ENCODE measurements at places on chromosomes 1 and 21.

DNA sequence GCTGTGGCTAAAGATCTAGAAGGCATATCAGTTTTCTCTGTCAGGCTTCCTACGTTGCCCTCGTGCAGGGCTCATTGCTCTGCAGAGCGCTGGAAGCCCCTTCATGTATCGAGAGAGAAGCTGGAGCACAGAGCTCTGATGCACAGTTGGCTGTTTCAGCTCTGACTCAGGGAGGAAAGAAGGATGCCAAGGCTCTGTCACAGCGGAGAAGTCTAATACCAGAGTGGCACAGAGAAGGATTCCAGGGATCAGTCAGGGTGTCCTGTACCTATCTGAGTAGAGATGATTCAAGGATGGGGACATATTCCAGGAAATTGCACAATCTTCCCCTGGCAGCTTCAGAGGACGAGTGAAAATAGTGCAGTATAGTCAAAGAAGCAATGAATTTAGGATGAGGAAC lies 179.2 kb upstream of the FMN2 start:
- DNase-seq = no peak

DNA sequence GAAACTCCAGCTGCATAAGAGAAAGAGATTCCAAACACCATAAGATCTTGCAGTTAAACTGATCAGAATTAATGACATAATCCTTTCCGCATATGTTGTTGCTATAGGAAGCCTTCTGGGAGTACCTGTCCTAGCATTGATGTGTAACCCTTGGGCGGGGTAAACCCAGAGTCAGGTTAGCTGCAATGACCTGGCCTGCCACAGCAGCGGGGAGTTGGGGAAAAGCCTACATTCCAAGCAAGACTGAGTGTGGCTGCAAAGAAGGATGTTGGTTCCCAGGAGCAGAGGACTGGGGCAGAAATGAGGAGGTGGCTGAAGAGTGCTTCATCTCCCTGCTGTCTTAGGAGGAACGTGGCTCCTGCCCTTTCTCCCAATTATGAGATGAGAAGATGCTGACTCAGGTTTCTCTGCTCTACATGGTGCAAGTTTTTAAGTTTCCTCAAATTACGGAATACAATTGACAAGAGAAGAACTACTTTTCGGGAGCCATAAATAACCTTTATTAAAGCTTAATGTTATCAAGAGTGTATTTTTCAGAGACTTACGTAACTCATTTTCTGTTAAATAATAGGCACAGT lies 142.1 kb downstream of the RYR2 start:
- DNase-seq = no peak

DNA sequence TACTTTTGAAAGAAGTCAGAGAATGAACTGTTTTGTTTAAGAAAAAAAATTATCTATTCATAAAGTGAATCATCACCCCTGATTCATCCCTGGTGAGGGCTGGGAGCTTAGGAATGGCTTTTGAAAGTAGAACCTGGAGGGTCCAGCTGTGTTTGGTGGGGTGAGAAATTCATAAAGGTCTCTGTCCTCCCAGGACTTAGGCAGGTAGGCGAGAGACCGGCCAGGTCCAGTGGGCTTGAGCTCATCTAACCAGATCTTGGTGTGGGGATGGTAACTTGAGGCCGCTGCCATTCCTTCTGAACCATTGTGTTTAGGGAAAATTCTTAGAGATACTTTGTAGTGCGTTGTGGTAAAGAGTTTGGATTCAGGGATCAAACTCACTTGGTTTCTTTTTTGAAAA lies 156.8 kb upstream of the TNR start:
- DNase-seq = no peak

- DNase-seq = no peak
Observed at GRCh38 chr1:7526867-7527732, 244.0 kb upstream of the VAMP3 start.

GRCh38 chr1:237197470-237198425 lies 155.8 kb downstream of the RYR2 start:
- DNase-seq = no peak

DNA sequence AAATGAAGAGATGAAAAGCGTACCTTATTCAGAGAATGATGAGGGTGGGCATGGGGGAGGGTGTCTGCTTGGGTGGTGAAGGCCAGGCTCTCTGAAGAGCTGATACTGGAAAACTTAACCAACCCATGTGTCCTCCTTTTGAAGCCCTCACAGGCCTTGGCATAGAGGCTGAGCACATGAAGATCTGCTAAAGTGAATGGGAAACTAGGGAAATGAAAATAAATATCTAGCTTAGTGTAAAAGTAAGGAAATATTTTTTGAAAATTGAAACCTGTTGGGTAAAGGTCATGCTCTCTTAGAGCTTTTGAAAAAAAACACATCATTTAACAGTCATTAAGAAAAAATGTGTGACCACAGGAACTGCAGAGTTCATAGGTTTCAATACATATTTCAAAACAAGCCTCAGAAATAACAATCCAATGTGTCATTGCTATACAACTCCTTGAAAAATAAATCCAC lies 40.5 kb upstream of the RALGPS2 start:
- DNase-seq = no peak

GRCh38 chr1:102821707-102822106 lies 286.6 kb downstream of the COL11A1 start:
- DNase-seq = no peak

DNA sequence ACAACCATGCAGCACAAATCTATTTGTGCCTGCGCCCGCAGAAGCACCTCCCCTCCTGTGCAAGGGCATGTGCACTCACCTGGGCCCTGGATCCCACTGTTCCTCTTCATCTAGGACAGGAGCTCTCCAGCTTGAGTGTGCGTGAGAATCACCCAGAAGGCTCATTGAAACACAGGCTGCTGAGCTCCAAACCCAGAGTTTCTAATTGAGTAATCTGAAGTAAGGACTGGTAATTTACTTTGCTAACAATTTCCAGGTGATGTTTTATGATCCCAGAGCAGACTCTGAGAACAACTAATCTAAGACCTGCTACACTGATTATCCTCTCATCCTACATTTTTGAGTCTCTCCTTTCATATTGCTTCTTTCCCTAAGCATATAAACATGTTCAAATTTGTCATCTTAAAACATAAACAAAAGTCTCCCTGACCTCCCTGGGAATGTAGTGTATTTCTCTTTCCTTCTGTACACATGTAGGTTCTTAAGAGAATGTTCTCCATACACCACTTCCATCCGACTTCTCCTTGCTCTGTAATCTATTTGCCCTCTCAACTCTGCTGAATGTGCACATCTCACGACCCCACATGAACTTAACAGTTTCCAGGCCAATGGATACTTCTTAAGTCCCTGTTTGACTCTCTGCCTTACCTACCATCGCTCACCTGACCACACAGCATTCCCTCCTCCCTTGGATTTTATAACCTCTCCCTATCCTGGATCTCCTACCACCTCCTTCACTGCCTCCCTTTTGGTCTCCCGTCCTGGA lies 522.5 kb downstream of the SMYD3 start:
- DNase-seq = no peak

Data from cortex of kidney (tissue), 1 donor.